ENCODE measurements at places on chromosomes 5 and 9.

GRCh38 chr5:111952555-111952954 is 195.6 kb upstream of the NREP start:
- no peak for DNase-seq

- DNase-seq, result no peak
Measured at GRCh38 chr5:178606269-178606668, 16.1 kb upstream of the COL23A1 start.

DNA sequence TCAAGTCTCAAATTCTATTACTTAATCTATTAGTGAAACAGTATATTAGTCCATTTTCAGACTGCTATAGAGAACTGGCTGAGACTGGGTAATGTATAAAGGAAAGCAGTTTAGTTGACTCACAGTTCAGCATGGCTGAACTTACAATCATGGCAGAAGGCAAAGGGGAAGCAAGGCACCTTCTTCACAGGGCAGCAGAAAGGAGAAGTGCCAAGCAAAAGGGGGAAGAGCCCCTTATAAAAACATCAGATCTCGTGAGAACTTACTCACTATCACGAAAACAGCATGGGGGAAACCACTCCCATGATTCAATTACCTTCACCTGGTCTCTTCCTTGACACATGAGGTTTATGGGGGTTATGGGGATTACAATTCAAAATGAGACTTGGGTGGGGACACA is 67.9 kb upstream of the CHSY3 start:
- no peak for DNase-seq

- DNase-seq, result no peak
Measured at GRCh38 chr5:65809817-65810531, 88.0 kb downstream of the NLN start.

- DNase-seq, result no peak
Measured at GRCh38 chr9:123059472-123060220, 26.2 kb downstream of the GPR21 start.
